SK-N-MC (cell line): ENCODE measurements at places on chromosomes 1 and 21.

- no peak for DNase-seq
Observed at GRCh38 chr1:85323770-85324169, 47.3 kb upstream of the BCL10 start.

DNA sequence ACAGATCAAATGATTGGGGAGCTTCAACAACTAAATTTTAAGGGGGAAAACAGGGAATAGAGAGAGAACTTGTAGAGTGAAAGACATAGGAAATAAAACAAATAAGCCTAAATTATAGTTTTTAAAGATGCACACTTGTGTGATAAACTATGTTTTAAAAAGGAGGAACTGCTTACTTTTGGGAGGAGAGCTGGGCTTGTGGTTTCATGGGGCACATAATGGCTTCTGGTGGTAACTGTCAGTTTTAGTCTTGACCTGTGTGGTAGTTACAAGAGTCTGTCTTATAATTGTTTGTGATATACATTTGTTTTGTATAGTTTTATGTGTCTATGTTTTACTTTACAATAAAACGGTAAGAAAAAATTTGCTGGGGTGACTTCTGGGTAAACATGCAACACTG, 165.3 kb downstream of the COL24A1 start:
- no peak for DNase-seq

DNA sequence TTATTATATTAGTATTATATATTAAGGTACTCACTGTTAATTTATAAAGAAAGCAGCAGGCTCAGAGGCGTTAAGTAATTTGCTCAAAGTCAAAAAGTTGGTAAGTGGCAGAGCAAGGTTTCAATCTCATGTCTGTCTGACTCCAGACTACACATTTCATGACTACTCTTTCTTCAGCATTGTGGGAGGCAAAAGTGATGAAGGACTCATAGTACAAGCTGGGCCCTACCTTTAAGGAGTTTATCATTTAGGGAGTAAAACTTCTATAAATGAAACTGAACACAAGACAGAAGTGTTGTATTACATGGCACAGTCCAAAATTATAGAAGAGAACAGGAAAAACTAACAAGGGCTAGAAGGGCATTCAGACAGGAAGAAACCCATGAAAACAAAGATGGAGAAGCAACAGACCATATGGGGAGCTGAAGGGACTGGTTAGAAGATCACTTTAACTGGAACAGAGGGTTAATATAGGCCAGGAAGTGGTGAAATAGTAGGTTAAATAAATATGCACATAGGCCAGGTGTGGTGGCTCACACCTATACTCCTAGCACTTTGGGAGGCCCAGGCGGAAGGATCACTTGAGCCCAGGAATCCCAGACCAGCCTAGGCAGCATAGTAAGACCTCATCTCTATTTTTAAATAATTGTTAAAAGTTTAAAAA, 11.5 kb downstream of the SORT1 start:
- DNase-seq, result no peak

- no peak for DNase-seq
Observed at GRCh38 chr1:180181048-180181447, 26.4 kb downstream of the QSOX1 start.

- no peak for DNase-seq
Observed at GRCh38 chr1:75085931-75086330, 48.3 kb upstream of the LHX8 start.
